Right renal cortex interstitium (tissue), 3 donors: ENCODE measurements at places on chromosomes 5 and 9.

DNA sequence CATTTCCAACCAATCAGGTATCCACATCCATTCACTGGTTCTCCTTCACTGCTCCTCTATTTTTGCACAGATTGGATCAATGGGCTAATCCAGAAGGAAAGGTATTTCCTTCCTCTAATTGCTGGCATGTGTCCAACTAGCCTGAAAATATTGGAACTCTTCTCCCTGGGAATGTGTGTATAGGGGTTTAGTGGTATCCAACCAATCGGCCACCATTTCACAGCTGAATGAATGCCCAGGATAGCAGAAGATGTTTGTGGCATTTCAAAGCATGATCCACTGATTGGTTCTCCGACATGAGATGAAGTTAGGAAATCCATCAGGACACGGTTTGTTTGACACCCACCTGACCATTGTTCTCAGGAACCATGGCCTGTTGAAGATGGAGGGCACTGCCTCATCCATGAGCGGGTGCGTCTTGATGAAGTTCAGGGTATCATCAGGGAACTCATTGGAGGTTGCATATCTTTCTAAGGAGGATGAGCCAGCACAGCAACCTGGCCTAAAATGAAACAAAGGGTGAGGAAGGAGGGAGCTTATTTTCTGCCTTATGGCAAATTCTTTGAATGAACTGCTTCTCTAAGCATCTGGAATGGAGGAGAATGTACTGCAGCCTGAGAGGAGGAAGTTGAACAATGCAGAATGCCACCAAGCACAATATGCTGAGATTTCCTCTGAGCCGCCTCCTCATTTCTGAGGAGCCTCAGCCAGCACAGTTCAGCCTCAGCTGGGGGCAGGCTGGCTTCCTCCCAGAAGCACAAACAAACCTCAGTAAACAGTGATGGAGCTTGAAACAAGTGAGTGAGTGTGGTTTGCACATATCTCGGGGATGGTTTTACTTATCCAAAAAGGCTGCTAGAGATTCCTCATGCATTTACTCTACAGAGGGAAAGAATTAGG, 94.6 kb downstream of the SEMA6A start:
- DNase-seq, result no peak

DNA sequence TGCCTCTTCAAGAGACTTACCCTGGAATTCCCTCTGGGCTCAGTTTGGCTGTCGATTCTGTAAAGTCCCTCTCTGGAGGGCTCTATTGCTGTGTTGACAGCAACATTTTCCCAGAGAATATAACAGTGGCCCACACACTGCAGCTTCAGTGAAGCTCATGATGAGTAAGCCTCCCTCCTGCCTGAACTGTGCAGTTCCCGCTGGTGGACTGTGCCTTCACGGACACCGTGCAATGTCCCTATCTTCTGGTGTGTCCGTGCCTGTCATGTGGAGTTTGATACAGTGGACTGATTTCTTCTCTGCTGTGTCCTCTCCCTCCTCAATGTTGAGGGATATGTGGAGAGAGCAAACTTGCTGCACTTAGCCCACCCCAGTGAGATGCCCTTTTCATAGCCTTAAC, 109.0 kb downstream of the NTRK2 start:
- no peak for DNase-seq

GRCh38 chr5:102932781-102933180, 177.7 kb downstream of the PAM start:
- no peak for DNase-seq

DNA sequence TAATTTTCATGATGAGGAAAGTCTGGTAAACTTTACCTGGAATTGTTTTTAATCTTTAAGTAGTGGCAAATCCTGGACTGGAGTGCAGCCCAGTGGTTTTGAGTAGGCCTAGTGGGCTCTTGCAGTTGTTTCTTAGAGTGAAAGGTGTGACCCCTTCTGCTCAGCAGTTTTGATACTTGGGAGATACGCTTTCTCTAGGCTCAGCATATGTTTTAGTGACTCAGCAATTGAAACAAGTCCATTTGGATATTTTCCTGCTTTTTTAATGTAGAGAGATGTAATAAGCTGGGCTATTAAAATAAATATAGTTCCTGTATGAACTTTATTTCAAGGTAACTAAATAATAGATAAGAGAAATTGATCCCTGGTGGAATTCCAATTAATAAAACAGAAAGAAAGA, 6.0 kb downstream of the POLR3G start:
- DNase-seq, result no peak

GRCh38 chr5:157549954-157550549, 25.5 kb downstream of the ADAM19 start:
- no peak for DNase-seq

DNA sequence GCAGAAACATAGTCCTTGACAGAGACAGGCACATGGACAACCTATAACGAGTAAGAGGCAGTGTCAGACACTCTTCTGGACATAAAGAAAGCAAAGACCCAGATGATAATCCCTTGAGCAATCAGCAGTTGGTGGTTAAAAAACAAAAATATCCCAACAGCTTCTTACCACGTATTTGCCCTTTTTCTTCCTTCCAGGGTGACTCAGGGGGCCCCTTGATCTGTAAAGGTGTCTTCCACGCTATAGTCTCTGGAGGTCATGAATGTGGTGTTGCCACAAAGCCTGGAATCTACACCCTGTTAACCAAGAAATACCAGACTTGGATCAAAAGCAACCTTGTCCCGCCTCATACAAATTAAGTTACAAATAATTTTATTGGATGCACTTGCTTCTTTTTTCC, 9.5 kb downstream of the GZMK start:
- DNase-seq, result no peak

GRCh38 chr5:4628645-4629385, 511.3 kb upstream of the ADAMTS16 start:
- no peak for DNase-seq

GRCh38 chr9:131799177-131799823, 59.4 kb upstream of the RAPGEF1 start:
- no peak for DNase-seq

DNA sequence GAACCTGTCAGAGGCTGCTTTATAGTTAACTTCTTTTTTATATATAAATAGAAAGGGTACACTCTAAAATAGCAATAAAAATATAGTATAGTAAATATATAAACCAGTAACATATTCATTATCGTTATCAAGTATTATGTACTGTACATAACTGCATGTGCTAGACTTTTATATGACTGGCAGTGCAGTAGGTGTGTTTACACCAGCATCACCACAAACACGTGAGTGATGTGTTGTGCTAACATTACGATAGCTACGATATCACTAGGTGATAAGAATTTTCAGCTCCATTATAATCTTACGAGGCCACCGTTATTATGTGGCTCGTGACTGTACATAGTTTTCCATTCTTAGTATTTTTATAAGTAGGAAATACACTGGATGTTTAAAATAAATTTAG, 43.8 kb upstream of the MEF2C start:
- DNase-seq, result no peak

- DNase-seq, result no peak
These were observed 99.9 kb downstream of the ICE1 start for GRCh38 chr5:5522336-5522735.

DNA sequence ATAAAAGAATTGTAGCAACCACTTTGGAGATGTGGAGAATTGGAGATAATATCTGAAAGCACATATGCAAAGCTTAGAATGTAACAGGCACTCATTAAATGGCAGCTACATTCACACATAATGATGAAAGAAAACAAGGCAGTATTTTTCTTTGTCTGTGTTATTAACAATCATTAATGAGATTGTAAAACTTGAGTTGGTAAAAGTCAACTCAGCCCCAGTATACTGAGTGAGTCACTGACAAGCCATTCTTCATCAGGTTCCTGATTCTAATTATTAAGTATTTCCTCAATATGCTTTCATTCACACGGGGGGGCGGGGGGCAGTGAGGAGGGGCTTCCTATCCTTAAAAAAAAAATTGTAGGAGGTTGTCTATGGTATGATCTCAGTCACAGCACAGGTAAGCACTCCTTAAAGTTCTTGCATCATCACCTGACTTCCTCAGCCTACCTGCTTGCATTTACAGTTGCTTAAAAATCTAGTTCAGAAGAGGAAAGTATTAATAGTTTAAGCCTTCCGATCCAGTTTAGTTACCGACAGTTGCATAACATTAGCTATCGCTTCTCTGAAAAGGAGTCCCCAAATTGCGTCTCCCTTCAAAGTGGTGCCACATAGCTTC, 379.8 kb downstream of the EFNA5 start:
- no peak for DNase-seq

DNA sequence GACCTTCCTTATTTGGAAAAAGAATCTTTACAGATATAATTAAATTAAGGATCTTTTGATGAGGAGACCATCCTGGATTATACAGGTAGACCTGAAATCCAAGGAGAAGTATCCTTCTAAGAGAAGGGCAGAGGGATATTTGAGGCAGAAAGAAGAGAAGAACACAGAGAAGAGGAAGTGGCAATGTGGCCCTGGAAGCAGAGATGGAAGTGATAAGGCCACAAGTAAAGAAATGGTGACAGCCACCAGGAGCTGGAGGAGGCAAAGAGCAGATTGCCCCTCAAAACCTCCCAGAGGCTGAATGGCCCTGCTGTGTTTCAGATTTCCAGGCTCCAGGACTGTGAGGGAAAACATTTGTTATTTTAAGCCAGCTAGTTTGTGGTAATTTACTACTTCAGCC, 93.0 kb upstream of the ANKRD55 start:
- no peak for DNase-seq

GRCh38 chr5:2986301-2986700, 234.8 kb upstream of the IRX2 start:
- DNase-seq, result no peak

DNA sequence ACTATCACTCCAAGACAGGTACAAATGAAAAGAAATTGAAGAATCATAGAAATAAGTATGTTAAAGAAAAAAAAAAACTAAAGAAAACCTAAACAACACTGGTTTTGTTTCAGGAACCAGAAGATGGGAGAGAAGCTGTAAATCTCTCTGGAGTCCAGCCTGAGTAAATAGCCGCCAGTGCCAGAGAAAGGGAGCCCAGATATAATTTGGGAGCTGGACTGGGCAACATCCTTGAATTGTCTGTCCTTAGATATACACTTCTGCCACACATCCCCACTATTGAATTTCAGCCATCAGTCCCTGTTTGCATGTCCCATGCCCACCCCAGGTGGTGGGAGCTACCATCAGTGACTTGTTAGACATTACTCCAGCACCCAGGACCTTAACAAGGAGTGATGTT, 979.6 kb downstream of the DTWD2 start:
- no peak for DNase-seq

DNA sequence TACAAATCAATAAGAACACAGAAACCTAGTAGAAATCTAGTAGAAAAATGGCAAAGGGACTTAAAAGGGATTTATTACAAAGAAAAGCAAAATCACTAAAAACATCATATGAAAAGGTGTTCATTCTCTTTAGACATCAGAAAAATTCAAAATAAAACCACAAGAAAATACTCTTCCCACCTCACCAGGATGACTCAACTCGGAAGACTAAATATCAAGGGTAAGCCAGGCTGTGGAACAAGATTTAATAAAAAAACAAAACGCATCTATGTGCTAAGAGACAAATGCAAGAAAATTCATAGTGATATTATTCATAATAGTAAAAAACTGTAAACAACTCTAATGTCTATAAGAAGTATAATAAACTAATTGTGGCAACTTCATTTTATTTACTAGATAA, 181.6 kb upstream of the GHR start:
- DNase-seq, result no peak

DNA sequence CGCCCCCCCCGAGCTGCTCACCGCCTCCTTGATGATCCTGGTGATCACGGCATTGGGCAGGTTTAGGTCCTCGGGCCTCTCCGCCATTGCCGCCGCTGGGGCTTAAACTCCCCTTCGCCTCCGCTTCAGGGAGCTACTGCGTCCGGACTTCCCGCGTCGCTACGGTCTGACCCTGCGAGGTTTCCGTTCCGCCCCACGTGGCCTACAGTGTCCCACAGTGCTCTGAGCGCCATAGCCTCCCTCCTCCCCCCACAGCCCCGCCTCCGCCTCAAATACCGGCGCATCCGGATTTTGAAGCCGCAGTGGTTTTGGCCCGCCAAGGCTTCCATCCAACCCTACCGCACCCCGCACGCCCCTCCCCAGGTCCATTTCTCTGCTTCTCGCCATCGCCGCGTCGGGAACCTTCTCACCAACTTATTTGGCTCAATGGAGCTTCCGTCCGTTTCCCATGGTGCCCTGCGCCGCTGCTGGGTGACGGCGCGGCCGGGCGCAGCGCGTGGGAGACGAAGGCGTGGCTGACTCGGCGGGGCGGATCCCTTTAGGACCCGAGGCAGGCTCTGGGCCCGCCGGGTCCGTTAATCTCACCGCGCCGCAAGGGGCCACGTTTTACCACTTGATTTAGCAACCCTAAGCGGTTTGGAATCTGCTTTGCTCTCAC, at the start of the genes C9orf43 and POLE3:
Gene C9orf43 (plus strand): TSS at position 541 of the 658 bp plus-strand sequence. CDS start 2,747 bp downstream, outside the sequence.
Gene POLE3 (minus strand): TSS at position 469 of the 658 bp plus-strand sequence. CDS start 382 bp downstream, at position 87.
- DNase-seq, result peak; percentile 91

DNA sequence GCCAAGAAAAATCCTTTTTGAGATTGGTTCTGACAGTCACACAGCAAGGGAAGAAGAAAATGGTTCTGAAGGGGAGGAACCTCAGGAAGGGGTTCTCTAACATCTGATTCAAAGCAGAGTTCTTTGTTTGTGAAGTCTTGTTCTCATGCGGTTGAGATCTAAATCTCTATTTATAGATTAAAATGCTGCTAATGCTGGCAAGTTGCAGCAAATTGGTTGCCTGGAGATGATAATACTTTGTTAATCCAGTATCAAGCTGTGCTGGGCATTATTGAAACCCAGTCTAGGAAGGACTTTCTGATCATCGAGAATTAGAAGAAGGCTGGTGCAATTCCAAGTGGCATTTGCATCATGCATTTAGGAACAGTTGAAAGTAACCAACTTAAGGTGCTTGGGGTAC, 34.0 kb upstream of the SLC28A3 start:
- no peak for DNase-seq

DNA sequence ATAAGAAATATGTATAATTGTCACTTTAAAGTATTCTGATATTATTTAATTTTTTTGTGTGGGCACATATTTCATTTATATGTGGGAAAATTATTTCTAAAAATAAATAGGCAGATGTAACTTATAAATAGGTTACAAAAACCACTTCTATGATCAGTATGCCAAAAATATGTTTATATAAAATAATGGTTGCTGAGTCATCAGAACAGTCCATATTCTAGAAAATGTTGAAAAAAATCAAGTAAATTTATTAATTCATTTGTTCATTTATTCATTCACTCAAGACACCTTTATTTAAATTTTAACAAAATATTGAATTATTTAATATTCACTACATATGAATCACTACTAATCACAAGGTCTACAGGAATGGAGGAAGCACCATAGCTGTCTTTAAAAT, 1387.3 kb upstream of the C9orf72 start:
- DNase-seq, result no peak

DNA sequence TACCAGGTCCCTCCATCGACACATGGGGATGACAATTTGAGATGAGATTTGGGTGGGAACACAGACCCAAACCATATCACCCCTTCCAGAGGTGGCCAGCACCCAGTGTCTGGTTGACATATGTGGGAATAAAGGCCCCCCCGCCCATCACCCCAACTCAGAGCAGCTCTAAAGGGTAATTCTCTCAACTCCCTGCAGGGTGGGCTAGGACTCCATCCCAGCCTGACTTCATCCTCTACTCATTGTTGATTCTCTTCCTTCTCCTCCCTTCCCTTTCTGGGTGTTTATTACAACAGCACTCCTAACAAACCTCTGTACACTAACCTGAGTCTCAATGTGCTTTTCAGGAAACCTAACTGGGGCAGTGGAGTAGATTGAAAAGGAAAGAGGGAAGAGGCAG, 339.9 kb downstream of the ACTL7B start:
- DNase-seq, result no peak

GRCh38 chr5:142840575-142840974, 70.4 kb downstream of the ARHGAP26 start:
- no peak for DNase-seq

- DNase-seq, result no peak
These were observed 6.9 kb downstream of the NR4A3 start for GRCh38 chr9:99828417-99829176.
